ENCODE measurements at places on chromosomes 1 and 21. TPM values are rescaled to one million over a fixed set of nuclear protein-coding genes. Genes with fewer than 3 reads are reported as not detected.

GRCh38 chr1:85274969-85275453, 1.4 kb downstream of the BCL10 start:
- peak; percentile 61 for DNase-seq

CAMTA1 gene
- 68.9 TPM for total RNA-seq

KRTAP11-1 gene
- total RNA-seq = not detected

ELAPOR1 gene
- 0.21 TPM for total RNA-seq

GRCh38 chr1:192787914-192788585, 20.8 kb upstream of the RGS2 start:
- DNase-seq = peak; percentile 77

DNA sequence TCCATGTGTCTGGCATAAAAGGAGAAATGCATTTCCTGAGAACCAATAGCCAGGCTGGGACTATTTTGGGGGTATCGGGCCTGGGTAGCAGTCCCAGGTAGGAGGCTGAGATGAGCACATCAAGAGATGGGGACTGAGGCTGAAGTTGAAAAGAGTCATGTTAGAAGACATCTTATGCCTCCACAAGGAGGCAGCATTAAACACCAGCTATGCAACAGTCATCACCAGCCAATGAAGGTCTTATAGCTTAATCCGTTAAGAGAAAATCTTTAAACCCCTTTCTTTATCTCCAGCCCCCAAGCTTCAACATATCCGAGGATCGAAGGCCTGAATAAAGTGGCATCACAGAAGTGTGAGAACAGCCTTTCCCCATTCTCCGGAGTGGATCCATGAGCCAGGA, 640.7 kb upstream of the PTBP2 start:
- DNase-seq = no peak

DNA sequence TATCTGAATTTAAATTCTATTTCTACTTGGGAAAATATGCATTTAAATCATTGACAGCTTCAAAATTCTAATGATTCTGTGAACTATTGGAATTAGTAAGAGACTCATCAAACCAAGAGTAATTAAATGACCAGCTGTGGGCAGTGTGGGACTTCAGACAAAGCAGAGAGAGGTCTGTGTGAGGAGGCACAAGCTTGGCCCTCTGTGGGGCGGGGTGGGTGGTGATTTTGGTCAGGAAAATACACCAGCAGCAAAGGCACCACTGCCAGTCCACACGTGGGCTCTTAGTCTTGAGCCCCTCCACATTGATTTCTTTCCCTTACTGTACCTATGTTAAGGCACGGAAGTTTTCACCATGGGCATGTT, 39.2 kb upstream of the RAB4A start:
- DNase-seq = peak; percentile 19

DNA sequence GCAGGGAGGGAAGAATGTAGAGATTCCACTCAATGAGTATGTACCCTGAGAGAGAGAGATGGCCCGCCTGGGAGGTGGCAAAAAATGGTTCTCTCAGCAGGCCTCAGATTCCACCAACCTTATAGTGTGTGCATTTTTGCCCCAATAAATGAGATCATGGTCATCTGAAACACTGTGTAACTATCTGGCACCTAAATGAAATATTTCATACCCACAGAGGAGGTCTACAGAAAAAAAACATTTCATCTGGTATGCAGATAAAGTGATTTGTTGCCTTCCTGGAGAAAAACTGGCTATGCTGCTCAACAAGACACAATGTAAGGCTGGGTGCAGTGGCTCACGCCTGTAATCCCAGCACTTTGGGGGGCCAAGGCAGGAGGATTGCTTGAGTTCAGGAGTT, 4.9 kb downstream of the TMCO2 start:
- DNase-seq = no peak

- no peak for DNase-seq
These were observed 144.7 kb downstream of the TGFBR3 start for GRCh38 chr1:91741301-91741700.

CHAF1B gene
- total RNA-seq = 1.3 TPM

GBP5 gene
- not detected for total RNA-seq

DNA sequence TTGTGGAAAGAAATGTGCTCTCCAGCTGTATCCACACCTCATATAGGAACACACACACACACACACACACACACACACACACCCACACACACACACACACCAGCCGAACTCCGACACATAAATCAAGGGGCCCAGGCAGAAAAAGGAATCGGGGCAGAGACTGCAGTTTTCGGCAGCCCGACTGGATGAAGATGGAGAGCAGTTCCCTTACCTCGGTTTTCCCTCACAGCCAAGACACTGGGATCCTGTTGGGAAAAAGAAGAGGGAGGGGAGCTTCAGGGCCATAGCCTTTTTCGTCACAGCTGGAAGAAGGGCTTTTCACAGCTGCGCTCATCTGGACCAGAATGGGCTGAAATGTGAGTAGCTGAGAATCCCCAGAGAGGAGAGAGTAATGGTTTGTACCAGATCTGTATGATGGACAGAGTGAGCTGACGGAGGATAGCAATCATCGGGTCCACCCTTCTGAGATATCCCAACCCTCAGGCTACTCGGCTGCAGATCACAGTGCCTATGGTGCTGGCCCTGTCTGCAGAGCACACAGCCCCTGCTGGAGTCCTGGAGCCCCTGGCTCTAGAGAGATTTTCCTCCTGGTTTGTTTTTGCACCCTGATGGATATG, 37.7 kb downstream of the PIK3C2B start:
- DNase-seq = no peak

DNA sequence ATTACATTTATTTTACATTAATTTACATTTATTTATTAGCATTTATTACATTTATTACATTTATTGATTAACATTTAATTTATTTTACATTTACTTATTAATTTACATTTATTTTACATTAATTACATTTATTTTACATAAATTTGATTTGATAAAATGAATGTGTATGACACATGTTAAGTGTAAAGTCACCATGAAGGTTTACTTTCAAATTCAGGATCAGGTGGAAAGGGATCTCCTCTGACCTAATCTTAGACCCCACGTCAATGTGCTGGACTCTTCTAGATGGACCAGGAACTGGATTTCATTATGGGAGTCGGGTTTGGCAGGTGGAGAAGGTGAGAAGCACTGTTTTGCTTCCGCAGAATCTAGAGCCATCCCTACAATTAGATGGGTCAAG, 76.1 kb downstream of the NCAM2 start:
- no peak for DNase-seq

GRCh38 chr1:27503844-27504587, 14.0 kb upstream of the WASF2 start:
- DNase-seq = no peak

GRCh38 chr1:166969074-166969677, 6.2 kb downstream of the ILDR2 start:
- DNase-seq = no peak

DNA sequence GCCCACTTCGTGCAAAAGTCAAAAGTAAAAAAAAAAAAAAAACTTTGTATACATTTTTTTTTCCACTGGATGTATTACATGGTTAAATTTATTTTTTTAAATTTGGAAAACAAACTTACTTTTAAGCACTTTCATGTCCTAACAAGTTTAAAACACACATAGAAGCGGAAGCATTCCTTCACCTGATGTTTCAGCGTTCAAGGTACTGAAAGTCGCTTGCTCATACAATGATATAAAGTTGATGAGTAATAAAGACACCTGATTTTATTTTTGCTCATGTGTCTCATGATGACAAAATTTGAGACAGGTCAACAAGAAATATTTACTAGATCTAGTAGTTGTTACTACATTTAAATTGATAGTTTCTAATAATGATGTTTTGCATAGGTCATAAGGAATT, 35.5 kb downstream of the ADAMTS1 start:
- no peak for DNase-seq

DNA sequence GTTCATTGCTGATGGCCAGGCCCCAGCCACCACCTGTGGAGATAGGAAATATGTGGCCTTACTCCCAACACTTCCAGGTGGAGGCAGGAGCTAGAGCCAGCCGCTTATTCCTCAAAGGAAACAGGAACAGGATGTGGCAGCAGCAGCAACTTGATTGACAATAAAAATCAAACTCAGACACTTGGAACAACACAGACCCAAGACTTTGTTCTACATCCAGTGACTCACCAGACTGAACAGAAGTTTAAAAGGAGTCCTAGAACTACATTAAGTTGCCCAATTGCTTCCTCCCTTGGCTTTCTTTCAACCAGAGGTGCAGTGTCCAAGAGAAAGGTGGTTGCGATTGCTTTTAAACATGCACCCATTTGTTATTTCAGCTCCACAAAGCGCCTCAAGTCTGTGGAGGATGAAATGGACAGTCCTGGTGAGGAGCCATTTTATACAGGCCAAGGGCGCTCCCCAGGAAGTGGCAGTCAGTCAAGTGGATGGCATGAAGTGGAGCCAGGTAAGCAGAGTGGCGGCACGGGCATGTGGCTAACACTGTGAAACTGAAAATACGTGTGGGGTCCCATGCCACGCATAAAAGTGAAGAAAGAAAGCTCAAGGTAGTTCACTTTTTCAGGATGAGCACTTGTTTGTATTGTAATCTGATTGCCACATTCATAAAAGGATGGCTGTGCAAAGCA, 276.6 kb downstream of the NFIA start:
- DNase-seq = no peak
